ENCODE measurements at places on chromosomes 13 and 19. TPM values are rescaled to one million over a fixed set of nuclear protein-coding genes. Genes with fewer than 3 reads are reported as not detected.

The CGB2 gene
- not detected for total RNA-seq

The UGGT2 gene
- total RNA-seq, result 44.0 TPM

The SMIM44 gene
- total RNA-seq, result not detected

The CDX2 gene
- total RNA-seq, result not detected

The METTL21C gene
- total RNA-seq, result 4.1 TPM

The ZNF763 gene
- total RNA-seq, result 5.5 TPM

The SLAIN1 gene
- 187 TPM for total RNA-seq

The SPINT2 gene
- total RNA-seq, result 92.8 TPM

The UNC13A gene
- 159 TPM for total RNA-seq

The PLVAP gene
- total RNA-seq, result 1.5 TPM

The CEACAM4 gene
- total RNA-seq, result not detected

The LRRC8E gene
- total RNA-seq, result not detected

The CIC gene
- 109 TPM for total RNA-seq

The OR10H5 gene
- not detected for total RNA-seq

The WDR88 gene
- total RNA-seq, result not detected

The CYP4F8 gene
- not detected for total RNA-seq

The ZNF570 gene
- total RNA-seq, result 10.1 TPM

The ZNF766 gene
- 14.9 TPM for total RNA-seq

The ARGLU1 gene
- 125 TPM for total RNA-seq

The ZNF69 gene
- total RNA-seq, result 6.9 TPM

The CHST8 gene
- total RNA-seq, result 11.2 TPM

The BRSK1 gene
- total RNA-seq, result 323 TPM

The TMEM238 gene
- total RNA-seq, result 0.87 TPM

The AMER2 gene
- 105 TPM for total RNA-seq

The RFPL4AL1 gene
- total RNA-seq, result not detected

The THSD1 gene
- 10.1 TPM for total RNA-seq

The OR7C1 gene
- 0.69 TPM for total RNA-seq

The ZNF93 gene
- 5.0 TPM for total RNA-seq

The FGF22 gene
- 5.8 TPM for total RNA-seq

The MYO16 gene
- total RNA-seq, result 6.1 TPM

The CGB5 gene
- not detected for total RNA-seq

The KIR2DL1 gene
- total RNA-seq, result not detected

The PLPPR3 gene
- 22.8 TPM for total RNA-seq

The ZNF208 gene
- total RNA-seq, result 9.7 TPM

The TTYH1 gene
- total RNA-seq, result 396 TPM

The C19orf85 gene
- total RNA-seq, result not detected

The HCST gene
- 4.0 TPM for total RNA-seq

The MAN2B1 gene
- 21.9 TPM for total RNA-seq

The C1QTNF9B gene
- not detected for total RNA-seq

The SUGP1 gene
- 76.9 TPM for total RNA-seq

The SYNGR4 gene
- total RNA-seq, result not detected

The NLRP11 gene
- total RNA-seq, result not detected

The MCEMP1 gene
- 1.5 TPM for total RNA-seq

The HCN2 gene
- total RNA-seq, result 114 TPM

The KIR3DL1 gene
- not detected for total RNA-seq

The ATF5 gene
- total RNA-seq, result 9.1 TPM

The ZSCAN18 gene
- 230 TPM for total RNA-seq

The ZNF304 gene
- total RNA-seq, result 12.4 TPM

The CLEC4G gene
- 1.4 TPM for total RNA-seq

The RUBCNL gene
- 8.6 TPM for total RNA-seq
